ENCODE measurements at places on chromosomes 7 and 10.

DNA sequence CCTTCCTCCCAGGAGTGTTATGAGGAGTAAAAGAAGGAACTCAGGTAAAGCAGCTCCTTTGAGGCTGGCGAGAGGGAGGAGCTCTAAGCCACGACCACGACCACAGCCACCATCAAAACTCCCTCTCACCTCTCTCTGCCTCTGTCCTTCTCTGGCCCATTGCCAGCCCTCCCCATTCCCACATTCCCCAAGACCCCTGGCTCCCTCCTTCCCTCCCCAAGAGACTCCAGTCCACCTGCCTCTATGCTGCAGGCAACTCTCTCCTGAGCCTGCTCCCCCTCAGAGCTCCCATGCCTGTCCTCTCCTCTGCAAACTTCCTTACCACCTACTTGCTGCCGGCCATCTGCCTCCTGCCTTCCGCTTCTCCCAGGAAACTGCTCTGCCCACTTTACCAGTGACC, 9.5 kb downstream of the SLIT1 start:
- no peak for DNase-seq

- DNase-seq = no peak
These were observed 75.9 kb upstream of the SCIN start for GRCh38 chr7:12494687-12495024.

GRCh38 chr10:17171141-17171641, 30.3 kb downstream of the TRDMT1 start:
- no peak for DNase-seq

DNA sequence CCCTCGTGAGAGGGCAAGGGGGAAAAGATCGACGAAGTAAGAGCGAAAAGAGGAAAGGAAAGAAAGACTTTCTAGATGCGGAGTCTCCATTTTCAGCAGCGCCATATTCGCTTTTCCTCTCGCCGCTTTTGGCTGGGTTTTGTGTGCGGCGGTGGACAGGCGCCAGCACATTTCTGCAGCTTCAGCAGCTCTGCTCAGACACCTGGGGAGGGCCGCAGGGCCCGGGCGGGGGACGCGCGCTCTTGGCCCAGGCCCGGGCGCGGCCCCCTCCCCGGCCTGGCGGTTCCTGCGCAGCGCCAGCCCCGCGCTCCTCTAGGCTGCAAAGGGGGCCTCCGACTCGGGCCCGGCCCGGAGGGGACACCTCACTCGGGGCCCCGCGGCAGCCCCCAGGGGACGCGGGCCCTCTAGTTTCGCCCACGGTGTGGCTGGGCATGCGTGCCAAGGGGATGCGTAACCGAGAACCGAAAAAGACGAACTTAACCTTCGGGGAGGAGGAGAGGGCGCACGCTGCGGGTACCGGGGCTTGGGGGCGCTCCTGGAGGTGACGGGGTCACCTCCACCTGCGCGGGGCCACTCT, 34.5 kb upstream of the EBLN1 start:
- no peak for DNase-seq

GRCh38 chr10:44968500-44969400, 9.1 kb downstream of the RASSF4 start:
- no peak for DNase-seq

- peak; percentile 47 for DNase-seq
These were observed 228.4 kb downstream of the TRIL start for GRCh38 chr7:28729727-28730126.

DNA sequence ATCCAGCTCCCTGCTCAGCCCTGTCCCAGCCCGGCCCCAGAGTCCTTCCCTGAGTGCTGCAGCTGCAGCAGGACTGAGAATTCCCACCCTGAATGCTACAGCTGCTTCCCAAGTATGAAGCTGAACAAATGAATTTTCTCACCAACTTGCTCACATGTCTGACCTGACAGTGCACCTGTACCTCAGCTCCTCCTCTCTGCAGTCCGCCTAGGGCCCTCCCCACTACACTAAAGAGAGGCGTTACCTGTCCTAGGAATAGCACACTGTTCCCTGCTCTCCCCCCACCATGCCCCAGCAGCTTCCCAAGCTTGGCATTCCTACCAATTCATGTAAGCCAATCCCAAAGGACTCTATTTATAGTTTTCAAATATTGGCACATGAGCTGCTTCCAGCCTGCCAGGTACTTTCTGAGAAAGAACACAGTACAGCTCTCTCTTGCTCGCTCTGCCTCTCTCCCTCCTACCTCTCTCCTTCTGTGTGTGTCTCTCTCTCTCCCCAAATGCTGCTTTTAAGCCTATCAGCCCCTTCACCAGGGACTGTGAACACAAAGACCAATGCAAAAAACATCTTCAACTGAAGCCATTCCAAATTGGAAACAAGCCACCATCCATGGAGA, 400.1 kb downstream of the TNS3 start:
- no peak for DNase-seq

DNA sequence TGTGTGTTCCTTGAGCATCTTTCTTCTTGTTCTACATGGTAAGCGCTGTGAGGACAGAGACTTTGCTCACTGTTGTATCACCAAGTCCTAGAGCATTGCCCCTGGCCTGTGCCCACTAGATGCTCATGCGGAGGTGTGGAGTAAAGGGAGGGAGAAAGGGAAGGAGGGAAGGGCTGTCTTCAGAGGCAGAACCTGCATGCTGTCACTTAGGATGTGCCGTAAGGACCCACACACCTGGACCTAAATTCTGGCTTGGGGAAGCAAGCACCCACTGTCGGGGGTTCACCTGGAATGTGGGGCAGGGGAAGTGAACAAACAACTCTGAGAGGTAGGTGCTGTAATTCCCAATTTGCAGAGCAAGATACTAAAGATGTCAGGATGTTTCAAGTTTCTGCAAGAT, 129.5 kb downstream of the PTPN20 start:
- DNase-seq = no peak

GRCh38 chr10:124522933-124523871, 61.6 kb downstream of the LHPP start:
- DNase-seq = no peak

DNA sequence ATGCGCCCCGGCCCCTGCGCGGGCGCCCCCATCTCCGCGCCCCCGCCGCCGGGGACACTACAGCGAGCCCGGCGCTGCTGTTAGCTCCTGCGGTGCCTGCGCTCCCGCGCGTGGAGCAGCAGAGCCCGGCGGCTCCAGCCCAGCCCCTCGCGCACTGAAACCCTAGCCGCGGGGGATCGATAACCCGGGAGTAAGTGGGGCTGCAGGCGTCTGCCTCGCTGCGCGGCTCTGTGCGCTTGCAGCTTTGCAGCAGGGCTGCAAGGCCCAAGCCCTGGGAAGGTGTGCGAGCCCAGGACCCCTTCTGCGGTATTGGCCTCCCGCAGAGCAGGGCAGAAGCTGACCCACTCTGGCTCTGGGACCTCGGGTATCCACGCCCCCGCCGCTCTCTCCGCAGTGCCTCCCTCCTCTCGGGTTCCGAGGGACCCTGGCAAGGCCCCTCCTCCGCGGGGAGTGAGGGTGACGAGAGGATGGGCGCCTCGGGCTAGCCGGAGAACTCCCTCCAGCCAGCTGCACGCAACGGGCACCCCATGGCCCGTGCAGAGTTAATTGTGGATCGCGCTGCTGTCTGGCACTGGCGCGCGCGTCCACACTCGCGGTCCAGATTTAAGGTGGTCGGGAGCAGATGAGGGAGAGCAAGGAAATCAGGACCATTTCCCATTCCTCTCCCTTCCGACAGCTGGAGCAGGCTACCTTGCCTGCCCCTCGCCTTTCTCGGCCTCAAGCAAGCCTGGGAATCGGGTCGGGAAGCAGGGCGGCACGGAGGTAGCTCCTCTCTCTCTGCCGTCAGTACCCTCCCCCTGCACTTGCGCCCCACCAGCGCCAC, 2.1 kb downstream of the SHH start:
- no peak for DNase-seq

GRCh38 chr7:351256-351655, 61.3 kb downstream of the FOXL3 start:
- DNase-seq = no peak

GRCh38 chr10:30502266-30503060, 68.5 kb downstream of the MAP3K8 start:
- DNase-seq = no peak

DNA sequence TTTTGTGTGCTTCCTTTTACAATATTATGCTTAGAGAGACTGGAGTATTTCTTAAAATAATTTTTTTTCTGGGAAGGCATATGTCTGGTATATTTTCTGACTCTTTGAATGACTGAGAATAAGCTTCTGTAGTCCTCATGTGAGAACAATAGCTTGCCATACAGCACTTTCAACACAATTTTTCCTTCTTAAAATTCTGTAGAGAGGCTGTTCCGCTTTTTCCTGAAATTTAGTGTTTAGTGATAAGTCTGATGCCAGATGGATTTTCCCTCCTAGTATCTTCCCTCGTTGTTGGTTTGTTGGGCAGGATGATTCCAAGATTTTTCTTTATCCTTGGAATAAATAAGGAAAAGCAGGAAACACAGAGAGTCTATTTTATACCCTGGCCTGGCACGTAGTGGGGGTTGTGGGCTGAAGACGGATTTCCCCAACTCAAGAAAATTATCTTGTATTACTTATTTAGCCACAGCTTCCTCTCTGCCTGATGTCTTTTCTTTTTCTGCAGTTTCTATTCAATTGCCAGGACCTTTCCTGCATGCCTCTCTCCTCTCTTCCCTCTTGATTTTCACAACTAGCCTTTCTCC, 111.2 kb downstream of the AOAH start:
- no peak for DNase-seq

Data from kidney glomerular epithelial cell (primary cell).